NCI-H1092 (cell line): ENCODE measurements at places on chromosomes 3 and 15.

GRCh38 chr15:96564546-96564945, 234.0 kb downstream of the NR2F2 start:
- no peak for DNase-seq

DNA sequence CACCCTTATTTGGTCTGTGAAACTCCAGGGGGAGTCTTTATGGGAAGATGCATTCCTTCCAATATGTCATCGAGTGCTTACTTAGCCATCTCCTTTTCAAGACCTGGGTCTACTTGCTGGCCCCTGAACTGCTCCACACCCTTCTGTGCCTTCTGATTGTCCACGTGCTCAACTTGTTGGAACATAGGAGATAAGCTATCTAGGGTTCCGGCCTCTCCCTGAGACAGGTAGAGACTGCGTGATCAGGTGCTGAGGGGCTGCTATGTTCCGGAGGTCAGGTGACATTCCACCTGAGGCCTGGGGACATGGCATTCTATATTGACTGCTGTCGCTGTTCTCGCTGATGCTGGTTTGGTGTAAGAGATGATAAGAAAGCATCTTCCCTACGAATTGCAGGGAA, 65.6 kb downstream of the ATP1B3 start:
- DNase-seq, result no peak

DNA sequence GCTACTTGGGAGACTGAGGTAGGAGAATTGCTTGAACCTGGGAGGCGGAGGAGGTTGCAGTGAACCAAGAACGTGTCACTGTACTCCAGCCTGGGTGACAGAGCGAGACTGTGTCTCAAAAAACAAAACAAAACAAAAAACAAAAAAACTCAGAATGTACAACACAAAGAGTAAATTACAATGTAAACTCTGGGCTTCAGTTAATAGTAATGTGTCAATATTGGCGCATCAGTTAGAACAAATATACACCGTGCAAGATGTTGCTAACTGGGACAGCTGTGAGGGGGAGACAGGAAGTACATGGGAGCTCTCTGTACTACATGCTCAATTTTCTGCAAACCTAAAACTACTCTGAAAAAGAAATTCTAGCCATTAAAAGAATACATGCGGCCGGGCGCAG, 23.5 kb upstream of the TRPM1 start:
- no peak for DNase-seq

DNA sequence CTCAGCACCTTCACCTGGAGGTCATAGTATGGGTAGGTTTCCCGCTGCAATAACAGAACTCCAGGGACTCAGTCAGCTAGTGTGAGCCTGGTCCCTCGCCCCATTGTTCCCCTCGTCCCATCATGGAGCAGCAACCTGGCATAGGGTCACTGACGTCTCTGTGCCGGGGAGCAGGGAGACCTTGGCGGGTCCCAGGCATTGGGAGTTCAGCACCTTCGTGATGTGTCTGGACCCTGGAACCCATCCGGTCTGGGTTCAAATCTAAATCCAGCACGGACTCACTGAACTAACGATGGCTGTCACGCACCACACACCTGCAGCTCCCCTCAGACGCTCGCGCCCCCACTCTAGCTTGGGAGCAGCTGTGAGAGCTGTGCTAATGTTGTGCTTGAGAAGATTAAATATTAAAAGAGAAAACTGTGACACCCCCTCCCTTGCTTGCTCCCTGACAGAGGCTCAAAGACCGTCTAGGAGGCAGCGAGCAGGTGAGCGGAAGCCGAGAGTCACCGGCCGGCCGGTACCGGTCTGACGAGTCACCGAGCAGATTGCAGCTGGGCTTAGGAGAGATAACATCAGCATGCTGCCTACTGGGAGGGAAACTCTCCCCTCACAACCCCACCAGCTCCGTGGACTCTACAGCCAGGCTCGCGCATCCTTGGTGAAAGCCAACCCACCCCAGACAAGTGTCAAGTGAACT, 742 bp downstream of the PLA2G4F start:
- DNase-seq, result no peak

- no peak for DNase-seq
Measured at GRCh38 chr3:64021922-64022321, 1.4 kb downstream of the PSMD6 start.

DNA sequence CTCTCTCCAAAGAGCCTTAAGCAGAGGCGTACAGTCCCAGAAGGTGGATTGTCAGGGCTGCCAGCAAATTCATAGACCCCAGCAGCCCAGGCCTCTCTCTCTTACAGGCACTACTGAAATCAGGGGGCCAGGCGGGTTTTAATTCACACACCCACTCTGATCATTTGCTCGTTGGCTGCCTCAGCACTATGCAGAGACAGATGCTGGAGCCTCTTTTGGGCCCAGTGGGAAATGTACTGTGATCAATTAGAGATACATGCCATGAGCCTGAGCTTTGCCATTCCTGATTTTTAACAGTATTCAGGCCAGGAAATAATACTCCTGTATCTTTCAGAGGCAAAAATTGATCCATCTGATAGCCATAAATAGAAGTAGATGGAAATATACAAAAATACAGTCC, 53.0 kb downstream of the CMTM6 start:
- no peak for DNase-seq

DNA sequence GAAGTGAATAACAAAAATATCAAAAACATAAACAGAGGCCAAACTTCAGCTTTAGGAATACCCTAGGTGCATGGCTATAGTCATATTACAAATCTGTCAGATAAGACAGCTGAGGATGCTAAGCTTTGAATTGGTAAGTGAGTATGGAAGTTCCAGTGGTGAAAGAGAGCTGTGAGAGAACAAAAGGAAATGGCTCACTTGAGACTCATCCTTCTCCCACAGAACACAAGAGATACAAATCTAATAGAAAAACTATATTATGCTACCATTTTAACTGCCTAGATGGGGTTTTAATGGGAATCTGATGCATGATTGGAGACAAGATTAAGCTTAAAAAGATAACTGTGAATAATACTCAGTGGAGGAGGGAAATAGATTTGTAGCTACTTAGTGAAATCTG, 21.5 kb upstream of the PEX5L start:
- no peak for DNase-seq
